ENCODE measurements at places on chromosomes 13 and 19.

DNA sequence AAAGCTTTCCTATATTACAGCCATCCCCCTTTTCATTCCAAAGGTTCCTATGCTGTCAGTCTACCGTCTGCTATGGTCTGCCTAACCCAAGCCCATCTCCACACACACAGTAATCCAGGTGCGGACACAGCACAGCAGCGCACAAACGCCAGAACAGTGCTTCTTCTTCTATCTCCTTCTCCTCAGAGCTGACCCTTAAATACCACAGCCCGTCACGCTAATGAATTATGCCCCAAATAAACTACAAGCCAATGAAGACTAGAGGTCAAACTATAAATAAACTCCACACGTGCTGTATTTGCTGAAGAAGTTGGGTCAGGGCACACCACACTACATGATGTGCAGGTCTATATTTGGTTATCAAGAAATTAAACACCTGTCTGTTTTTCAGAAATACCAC lies 71.8 kb downstream of the TBC1D4 start:
- no peak for DNase-seq

GRCh38 chr19:9952276-9952675 lies 16.0 kb upstream of the OLFM2 start:
- DNase-seq, result no peak

DNA sequence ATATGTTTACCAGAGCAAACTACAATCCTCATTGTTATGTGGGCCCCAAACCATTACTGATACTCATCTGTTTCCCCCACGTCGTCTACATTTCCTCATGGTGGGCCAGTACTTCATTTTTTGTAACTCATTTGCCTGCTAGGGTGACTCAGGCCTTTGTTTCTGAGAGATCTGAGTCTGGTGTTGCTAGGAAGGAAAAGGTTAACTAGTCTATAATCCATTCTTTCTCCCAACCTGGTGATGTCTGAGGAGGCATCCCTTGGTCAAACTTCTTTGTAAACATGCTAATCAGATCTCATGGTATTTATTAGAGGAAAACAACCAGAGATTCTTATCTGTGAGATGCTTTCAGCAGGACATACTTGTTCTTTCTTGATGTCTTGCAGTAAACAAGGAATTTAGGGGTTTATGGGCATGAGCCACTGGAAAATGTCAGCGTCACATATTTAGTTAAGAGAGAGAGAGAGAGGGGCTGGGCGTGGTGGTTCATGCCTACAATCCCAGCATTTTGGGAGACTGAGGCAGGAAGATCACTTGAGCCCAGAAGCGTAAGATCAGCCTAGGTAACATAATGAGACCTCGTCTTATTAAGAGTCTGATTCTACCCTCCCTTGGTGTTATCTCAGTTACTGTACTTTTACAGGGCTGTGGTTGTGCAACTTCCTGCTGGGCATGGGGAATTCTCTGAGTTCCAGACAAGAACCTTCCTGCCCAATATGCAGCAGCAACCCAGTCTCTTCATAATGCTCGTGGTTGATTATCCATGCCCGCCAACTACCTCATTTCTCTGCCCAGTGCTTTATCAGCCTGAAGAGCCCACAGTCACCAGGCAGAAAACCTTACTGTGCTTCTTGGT lies 9.7 kb upstream of the DPRX start:
- no peak for DNase-seq

- no peak for DNase-seq
Observed at GRCh38 chr13:25910243-25910642, 141.6 kb downstream of the SHISA2 start.

DNA sequence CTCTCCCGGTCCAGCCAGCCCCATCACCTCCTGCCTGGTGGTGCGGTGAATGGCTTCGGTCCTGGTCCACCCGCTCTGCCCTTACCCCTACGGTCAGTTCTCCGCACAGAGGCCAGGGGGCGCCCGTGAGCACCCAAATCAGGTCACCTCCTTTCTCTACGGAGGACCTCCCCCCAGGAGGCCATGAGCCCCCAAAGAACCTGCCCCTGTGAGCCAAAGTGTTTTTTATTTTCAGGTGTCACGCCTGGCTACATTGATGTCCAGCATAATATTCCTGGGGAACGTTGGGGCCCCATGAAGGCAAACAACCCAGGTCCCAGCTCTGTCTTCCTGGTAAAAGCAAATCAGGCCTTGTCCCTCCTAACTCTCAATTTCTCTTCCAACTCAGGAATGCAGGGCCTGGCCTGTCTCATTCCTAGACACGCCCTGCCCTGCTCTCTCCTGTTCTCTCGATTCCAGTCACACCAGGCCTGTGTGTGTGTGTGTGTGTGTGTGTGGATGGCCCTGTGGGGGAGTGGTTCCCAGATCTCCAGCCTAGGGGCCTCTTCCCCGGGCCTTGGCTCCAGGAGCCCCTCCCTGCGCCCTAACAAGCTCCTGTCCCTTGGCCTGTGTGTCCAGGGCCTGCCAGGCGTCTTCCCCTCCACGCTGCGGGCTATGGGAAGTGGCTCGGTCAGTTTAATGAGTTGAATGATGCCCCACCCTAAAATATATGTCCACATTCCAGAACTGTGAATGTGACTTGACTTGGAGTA lies 9.7 kb upstream of the GIPC1 start:
- DNase-seq, result peak; percentile 88

- no peak for DNase-seq
Observed at GRCh38 chr19:958967-959855, 24.9 kb upstream of the WDR18 start.

GRCh38 chr13:92265408-92265807 lies 867.0 kb downstream of the GPC5 start:
- DNase-seq, result no peak

- no peak for DNase-seq
Observed at GRCh38 chr19:42655748-42656147, 61.0 kb upstream of the CEACAM8 start.

DNA sequence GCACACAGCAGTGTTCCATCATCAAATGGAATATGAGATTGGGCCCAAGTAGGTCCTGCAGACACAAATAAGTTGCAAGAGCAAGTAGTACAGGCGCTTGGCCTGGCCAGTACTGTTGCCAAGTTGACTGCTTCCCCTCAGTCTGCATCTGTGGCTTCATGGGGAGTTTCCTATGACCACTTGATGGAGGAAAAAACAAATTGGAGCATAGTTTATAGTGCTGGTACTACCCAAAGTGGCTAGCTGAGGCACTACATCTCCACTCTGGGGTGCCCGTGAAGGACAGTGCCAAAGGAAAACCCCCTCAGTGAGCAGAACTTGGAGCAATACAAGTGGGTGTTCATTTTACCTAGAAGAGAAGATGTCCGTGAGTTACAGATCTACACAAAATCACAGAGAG lies 10.6 kb upstream of the ALOX5AP start:
- no peak for DNase-seq

DNA sequence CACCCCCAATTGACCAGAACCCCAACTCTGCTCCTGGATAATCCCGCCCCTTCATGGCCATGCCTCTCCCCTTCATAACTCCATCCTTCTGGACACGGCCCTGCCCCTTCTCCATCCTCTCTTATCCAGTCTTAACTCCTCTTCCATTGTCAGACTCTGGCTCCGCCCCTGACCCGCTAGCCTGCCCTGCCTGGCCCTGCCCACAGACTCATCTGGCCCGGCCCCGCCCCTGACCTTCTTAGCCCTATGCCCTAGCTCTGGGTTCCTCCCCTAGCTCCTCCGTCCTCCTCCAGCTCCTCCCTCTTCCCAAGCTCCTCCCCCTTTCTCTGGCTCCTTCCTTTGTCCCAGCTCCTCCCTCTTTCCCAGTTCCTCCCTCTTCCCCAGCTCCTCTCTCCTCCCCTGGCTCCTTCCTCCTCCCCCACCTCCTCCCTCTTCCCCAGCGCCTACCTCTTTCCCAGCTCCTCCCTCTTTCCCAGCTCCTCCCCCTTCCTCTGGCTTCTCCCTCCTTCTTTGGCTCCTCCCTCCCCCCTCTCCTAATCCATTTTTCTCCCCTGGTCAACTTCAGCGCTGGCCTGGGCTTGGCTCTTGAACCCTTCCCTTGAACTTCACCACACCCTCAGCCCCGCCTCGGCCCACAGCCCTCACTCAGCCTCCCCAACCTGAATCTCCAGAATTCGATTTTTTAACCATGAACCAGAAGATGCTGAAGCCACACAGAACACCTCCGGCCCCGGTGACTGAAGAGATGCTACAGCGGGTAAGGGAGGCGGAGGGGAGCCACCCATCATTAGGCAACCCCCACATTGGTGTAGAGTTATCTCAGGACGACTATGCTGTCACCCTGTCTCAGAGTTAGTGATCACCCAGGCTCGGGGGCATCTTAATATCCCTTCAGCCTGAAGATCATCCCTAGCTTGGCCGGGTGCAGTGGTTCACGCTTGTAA lies 9.2 kb upstream of the ZNF358 start:
- peak; percentile 54 for DNase-seq

DNA sequence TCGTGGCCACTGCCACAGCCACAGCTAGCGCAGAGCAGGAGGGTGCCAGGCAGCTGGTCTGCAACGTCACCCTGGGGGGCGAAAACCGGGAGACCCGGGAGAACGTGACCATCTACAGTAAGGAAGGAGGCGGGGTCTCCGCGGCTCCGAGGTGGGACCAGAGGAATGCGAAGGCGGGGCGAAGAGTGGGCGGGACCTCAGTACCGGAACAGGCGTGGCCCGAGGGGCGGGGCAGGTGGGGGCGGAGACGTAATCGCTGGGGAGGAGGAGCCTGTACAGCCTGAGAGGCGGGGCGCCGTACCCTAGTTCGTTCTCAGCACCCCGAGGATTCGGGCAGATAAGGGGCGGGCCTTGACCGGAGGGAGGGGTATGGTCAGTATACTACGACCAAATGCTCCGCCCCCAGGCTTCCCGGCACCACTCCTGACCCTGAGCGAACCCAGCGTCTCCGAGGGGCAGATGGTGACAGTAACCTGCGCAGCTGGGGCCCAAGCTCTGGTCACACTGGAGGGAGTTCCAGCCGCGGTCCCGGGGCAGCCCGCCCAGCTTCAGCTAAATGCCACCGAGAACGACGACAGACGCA lies 2.5 kb downstream of the ICAM5 start:
- peak; percentile 83 for DNase-seq

DNA sequence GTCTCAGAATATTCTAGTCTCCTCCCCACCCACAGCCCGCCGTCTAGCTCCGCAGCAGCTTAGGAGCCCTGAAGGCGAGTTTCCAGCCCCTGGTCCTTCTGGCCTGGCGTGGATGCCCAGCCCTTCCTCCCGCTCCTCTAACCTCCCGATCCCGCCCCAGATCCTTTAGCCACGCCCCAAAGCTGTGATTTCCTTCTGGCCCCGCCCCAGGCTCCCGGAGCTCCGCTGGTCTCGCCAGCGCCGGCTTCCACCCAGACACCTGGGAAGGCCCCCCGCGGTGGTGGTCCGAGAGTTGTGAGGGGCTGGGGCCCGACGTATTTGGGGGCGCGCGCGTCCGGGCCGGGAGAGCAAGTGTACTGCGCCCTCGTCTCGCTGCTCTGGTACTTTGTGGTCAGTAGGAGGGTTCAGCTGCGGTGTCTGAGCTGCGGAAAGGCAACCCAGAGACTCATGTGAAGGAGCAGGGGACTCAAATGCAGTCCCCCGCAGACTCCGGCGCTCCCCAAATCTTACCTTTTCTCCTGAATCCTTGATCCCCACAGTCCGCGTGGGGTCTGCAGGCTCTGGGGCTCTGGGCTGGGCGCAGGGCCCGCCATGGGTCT lies at the start of gene CGB7:
Gene CGB7, minus strand, starts transcription at position 114 of the 599 bp plus-strand sequence. CDS start 2,374 bp downstream, outside the sequence.
- peak; percentile 52 for DNase-seq

DNA sequence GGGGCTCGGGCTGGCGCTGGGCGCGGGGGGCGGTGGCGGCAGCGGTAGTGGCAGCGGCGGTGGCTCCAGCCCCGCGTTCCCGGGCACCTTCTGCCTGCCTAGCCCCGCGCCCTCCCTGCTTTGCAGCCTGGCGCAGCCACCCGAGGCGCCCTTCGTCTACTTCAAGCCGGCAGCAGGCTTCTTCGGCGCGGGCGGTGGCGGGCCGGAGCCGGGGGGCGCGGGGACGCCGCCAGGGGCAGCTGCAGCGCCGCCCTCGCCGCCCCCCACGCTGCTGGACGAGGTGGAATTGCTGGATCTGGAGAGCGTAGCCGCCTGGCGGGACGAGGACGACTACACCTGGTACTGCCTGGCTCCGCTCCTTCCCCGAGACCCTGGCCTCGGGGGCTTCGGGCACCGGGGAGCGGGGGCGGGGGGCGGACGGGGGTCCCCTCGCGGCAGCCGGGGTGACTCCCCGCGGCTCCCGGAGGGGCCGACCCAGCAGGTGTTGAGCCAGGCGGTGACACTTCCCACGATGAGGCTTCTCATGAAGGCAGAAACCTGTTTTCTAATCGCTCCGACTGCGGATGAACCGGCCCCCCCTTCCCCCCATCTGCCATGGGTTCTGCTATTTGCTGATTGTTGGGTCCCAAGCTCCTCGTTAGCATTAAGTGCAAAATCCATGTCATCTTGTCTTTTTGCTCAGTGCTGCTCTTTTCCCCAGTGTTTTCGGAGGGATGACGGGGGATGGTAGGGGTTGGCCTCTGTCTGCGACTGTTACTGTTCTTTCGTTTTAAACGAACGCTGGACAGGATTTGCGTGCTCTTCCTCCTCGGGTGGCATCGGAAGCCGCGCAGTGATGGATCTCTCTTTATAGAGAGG lies 943 bp downstream of the SLAIN1 start:
- peak; percentile 66 for DNase-seq

DNA sequence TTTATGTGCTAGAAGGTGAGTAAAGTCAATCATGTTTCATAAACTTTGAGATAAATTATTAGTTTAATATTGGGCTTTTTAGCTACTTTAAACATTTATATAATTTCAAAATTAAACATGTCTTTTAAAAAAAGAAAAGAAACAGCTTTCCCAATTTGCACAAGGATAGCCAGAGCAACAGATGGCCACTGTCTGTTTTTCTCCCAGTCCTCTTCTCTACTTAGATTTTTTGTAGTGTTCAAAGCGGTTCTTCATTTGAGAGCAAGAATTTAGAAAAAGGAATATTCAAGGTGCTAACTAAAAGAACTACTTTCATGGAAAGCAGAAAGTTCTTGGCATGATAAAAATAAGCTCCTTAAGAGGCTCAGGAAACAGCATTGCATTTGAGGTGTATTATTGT lies 128.3 kb upstream of the MIR17HG start:
- no peak for DNase-seq

- no peak for DNase-seq
Observed at GRCh38 chr13:106155411-106155810, 380.1 kb downstream of the EFNB2 start.

- DNase-seq, result peak; percentile 31
Observed at GRCh38 chr13:27927444-27928352, 7.9 kb downstream of the PDX1 start.

DNA sequence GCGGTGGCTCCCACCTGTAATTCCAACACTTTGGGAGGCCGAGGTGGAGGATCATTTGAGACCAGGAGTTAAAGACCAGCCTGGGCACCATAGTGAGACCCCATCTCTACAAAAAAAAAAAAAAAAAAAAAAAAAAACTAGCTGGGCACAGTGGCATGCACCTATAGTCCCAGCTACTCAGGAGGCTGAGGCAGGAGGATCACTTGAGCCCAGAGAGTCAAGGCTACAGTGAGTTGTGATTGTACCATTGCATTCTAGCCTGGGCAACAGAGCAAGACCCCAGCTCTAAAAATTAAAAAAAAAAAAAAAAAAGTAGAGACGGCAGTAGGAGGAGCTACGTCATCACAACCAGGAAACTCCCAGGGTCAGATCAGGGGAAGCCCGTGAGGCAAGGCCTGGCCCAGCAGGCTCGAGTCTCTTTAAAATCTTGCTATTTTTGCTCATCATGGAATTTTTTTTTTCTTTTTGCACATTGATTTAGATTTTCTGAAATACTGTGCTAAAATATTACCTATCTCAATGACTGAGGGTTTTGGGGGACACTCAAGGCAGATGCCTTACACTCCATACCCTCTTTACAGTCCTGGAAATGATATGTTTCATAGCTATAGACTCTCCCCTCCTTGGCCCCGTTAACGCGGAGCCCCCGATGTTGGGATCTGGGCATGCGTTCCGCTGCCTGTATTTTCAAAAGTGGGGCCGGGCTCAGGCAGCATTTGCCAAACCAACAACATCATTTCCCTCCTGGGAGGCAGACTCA lies 44.4 kb upstream of the USE1 start:
- DNase-seq, result no peak

Data from activated naive CD8-positive, alpha-beta T cell treated with anti-CD3 and anti-CD28 coated beads, Interleukin-2, amount 10 ng/mL, durations not matched to agents 7 days and 5 days (primary cell).